Stimulated activated CD4-positive, alpha-beta T cell treated with anti-CD3 and anti-CD28 coated beads, Interleukin-1b, Interleukin-23, amount 100 ng/mL, for 1 hour (primary cell): ENCODE measurements at places on chromosomes 1 and 21.

GRCh38 chr1:186240436-186240835, 134.6 kb downstream of the TPR start:
- no peak for DNase-seq

- DNase-seq: no peak
Observed at GRCh38 chr1:187909382-187909781, 1080.6 kb downstream of the PLA2G4A start.

DNA sequence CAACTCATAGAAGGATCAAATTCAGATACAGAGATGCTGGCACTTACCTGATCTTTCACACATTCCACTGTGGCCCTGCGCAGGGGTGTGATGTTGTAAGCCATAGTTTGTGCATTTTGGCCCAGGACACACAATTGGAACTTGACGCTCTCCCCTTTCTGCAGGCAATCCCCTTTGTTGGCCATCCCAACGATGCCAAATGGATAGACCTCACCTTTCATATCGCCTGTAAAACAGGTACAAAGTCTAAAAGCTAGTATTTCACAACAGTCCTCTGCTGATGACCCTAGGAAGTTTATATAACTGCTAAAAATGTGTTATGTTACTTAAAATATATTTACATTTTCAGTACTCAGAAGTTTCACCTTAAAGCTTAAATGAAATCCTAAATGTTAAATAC, 3.9 kb upstream of the NRAS start:
- no peak for DNase-seq

- no peak for DNase-seq
Observed at GRCh38 chr1:57788313-57788712, 364.5 kb upstream of the DAB1 start.

DNA sequence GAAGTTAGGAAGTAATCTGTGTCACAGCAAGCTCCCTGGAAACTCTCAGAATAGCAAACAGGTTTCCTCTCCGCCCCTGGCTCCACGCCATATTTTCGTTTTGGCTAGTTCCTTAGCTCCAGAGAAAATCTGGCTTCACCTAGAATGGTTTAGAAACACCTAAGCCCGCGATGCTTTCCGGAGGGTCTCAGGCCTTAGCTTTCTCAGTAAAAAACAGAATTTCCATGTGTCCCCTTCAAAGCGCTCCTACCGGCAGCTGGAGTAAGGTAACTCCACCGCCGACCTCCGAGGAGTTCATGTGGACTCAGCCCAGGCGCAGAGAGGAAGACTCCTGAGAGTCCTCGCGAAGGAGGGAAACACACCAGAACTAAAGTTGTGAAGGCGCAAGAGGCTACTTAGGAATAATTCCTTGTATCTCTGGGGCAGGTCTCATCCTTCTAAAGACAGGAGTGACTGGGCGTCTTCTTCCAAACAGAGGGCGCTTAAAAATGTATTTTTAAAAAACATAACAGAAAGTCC, 406 bp downstream of the KIAA0040 start:
- no peak for DNase-seq

DNA sequence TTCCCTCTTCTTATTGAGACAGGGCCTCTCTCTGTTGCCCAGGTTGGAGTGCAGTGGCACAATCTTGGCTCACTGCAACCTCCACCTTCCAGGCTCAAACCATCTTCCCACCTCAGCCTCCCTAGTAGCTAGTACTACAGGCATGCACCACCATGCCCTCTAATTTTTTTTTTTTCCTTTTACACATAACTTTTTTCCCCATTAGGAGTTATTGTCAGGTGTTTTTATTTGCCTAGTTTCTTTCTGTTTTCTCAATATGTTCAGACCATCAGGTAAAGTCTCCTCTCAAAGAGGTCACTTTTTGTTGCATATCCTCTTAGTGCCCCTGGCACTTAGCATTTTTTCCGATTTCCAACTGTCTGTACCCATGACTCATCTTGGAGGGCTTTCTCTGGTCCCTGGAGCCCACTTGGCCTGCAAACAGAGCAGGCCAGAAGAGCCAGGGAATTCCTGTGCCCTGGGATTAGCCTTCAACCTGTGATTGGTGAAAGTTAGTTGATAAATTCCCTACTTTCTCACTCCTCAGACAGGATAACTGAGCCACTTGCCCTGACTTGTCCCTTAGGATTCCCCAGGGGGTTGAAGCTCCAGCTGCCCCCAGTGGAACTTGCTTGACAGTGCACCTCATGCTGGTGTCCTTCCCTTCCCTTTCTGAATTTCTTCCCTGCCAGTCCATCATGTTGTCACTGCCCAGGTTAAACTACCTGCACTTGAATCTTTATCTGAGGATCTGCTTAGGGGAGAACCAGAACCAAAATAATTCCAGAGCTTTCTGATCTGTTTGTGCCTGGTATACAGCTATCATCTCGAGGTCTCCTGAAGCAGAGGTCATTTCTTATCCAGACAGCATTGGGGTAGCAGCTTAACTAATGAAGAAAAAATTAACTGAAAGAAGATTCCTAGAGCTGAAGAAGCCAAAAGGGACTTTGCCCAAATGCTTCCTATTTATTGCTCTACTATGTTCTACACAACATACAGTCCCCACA, 2.4 kb downstream of the NTPCR start:
- DNase-seq: no peak

DNA sequence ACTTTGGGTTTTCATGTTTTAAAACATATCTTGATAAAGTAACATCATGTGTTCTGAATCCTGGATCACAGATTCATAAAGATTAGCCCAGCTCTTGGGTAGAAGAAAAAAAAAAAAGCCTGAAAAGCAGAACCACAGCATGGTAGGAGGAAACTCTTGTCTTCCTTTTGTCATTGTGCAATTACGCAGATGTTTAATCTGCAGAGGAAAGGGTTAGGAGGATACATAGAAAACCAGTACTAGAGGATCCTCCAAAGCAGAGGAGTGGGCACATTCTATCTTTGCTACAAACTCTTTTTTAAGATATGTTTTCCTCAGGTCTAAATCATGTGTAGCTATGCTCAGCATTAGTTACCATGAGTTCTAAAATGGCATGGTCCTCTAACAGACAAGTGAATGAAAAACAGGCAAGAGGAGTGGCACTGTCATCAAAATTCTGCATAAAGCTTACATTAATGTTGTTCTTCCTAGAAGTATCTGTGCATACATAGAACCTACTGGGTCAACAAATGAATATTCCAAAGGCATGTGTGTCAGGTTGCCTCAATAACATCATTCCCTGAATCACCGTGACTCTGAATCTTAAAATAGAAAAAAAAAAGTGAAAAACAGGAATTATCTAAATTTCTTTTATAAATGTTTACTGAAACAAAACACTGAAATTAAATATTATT, 107.0 kb downstream of the NME7 start:
- DNase-seq: no peak

DNA sequence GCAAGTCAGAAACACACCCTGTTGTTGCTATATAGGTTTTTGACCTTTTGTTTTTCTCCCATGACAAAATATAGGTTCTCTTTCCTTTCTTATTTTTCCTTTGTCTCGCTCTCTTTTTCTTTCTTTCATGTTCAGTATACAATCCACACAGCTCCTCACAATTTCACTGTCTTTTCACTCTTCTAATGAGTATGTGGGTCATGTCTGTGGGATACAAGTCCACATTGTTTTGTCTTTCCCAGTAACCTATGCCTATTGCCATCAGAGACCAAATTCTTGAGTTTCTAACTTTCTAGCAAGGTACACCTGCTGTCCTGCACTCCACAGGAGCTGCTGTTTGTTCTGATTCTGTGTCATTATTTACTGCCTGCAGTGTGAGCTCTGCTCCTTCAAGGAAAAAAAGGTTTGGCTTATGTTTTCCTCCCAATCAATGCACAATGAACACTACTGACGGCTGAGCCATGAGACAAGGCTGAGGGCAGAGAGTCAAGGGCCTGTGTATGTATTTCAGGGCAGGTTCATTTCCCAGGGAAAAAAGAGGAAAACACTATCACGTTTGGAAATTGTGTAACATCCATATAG, 453.8 kb downstream of the NEGR1 start:
- DNase-seq: no peak
